ENCODE measurements at places on chromosomes 11 and 22.

DNA sequence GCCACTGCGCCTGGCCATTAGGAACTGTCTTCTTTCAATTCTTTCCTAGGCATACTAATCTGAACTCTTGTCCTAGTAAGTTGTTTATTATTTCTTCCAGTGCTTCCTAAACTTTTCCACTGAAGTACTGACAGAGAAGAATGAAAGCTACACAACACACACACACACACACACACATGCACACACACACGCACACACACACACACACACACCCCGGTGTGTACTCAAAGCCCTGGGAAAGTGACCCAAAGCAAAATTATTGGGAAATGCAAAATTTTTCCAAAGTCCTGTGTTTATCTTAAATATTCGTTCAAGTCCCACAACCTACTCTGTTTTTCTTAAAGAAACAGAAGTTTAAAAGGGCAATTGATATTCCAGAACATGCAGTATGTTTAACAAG lies 19.4 kb upstream of the SIK2 start:
- DNase-seq: no peak

DNA sequence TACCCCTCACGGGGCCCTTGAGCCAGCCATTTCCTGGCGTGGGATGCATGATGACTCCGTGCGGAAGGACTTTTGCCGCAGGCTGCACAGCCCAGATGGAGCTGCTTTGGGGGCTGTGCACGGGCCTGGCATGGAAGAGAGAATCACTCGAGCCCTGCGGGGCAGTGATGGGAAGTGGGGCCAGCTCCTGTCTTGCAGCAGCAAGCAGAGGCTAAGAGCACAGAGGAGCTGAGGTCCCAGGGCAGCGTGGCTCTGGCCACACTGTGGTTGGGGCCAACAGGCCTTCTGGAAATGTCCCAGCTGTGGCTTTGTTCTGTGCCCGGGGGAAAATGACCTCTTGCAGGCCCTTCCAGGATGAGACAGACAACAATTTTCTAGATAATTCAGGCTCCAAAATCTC lies 92.7 kb upstream of the TIMP3 start:
- DNase-seq: no peak

DNA sequence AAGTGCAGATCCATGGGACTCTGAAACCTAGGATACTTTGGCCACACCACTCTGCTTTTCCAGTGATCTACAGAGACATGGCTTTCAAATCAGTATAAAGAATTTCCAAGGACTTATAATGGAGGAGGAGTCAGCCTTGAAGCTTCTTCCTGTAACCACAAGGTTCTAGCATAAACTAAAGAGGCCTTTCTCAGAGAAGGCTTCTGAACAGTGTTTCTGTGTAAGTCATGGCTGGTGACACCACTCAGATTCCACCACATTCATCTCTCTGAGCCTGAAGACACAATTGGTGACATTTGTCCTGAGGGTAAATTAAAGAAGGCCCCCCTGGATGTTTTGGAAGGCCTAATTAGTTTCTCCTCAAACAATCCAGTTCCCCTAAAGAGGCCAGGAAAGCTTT lies 29.0 kb upstream of the ADORA2A start:
- no peak for DNase-seq

DNA sequence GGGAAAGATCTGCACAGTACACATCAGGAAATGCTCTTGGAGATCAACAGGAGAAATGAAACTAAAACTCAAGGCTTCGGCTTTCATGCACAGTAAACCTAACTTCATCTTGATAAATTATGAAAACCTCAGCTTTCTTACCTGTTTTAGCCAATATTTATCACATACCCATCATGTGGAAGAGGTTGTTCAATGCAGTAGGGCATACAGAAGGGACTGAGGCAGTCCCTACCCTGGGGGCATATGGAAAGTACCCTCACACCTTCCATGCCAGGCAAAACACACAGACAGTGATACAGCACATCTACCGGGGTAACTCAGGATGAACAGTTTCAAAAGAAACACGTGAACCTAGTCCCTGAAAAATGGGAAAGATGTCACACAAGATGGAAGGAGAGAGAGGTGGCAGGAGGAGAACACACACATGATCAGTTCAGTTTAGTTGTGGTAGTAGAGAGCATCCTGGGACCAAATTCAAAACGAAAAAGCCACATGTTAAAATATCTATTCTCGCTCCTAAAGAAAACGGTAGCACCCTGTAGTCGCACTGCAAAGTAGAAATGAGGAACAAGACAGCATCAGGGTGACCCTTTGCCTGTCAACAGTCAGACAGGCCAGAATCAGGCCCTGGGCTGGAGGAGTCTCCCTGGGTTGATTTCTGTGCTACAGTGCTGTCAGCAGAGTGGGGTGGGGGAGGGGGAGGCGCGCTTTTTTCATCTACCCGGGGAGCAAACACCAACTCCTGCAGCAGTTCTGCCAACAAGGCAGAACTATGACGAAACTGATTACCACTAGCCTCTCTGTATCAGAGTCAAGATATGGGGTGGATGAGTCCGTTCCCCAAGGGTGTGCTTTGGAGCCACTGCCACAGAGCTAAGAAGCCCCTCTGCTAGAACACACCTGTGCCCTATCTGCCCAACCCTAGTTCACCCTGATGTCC lies 1.3 kb downstream of the HIRA start:
- DNase-seq: no peak

GRCh38 chr11:132358573-132358953 lies 988.1 kb downstream of the NTM start:
- no peak for DNase-seq

DNA sequence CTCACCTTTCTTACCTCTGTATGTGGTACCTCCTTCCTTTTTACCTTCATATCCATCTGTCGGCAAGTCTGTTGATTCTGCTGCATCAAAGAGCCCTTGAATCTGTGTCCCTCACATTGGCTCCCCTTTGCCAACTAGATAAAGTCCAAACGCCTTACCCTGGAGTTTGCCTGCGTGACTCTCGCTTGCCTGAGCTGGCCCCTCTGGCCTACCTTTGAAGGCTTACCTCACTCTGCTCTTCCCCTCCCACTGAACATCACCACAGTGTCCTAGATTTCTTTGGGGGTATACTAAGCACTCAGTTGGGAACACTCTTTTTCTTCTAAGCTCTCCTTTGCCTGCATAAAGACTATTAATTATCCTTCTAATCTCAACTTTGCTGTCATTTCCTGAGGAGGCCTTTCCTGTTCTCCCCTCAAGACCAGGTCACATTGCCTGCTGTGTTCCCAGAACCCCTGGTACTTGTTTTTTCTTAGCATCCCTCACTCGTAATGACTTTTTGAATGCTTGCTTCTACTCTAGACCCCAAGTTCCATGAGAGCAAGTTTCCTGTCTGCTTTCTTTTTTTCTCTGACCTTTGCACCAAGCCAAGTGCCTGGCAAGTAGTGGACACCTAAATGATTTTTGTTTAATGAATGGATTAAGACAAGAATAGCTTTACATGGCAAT lies 67.8 kb upstream of the ADORA2A start:
- DNase-seq: peak; percentile 68

- no peak for DNase-seq
Measured at GRCh38 chr11:3164138-3164551, 965 bp downstream of the OSBPL5 start.

DNA sequence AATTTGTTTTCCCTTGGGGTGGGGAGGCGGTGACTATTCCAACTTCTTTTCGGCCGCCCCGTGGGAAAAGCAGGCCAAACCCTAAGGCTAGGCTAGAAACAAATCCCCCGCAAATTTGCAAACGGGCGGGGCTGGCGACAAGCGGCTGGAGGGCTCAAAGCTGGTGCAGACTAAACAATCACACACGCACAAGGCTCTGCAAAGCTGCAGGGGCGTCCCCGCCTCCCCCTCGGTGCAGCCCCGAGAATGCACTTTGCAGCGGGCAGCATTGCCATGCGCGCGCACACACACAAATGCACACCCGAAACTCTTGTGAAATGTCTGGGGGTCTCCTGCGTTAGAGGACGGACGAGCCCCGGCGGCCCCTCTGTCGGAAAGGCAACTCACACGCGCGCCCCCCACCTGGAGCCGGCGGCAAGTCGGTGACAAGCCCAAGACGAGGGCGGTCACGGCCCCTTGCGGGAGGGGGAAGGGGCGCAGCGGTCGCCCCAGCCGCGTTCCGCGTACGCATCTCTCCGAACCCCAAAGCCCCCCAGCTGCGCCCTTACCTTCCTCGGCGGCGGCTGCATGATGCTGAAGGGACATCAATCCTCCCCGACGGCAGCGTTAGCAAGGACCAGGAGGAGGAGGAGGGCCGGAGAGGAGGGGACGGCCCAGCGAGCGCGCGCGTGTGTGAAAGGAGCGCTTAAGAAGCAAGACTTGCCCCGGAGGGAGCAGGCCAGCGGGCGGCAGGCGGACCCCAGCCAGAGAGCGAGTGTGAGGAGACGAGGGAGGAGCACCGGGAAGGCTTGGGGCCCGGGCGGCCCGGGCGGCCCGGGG lies 600 bp downstream of the FCHSD2 start:
- DNase-seq: no peak

- no peak for DNase-seq
Measured at GRCh38 chr11:107708792-107709191, 3.1 kb downstream of the SLN start.

DNA sequence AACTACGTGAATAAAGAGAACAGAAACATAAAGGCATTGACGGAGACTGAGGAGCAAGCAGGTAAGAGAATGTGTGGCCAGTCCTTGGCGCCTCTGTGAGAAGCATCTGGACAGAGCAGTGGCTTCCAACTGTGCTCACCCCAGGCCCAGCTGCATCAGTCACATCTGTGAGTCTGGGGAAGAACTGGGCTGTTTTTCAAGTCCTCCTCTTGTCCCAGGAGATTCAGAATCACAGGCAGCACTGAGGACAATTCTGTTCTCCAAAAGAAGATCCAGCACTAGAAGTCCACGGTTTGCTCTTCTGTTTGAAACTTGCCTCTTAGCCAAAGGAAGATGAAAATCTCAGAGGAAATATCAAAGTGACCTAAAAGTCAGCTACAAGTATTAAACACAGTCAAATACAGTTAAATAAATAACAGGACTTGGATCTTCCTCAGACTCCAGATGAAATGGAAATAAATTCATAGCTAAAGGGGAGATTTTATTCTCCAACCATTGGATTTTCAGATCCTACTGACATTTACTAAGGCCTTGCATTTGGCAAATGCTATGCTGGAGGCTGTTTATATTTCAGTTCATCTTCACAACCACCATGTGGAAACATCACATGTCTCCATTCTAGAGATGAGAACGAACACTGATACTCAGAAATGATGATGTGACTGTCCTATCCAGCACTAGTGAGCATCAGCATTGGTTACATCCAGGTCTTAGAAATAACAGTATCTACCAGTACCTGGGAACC lies 14.1 kb downstream of the FAM181B start:
- DNase-seq: no peak

DNA sequence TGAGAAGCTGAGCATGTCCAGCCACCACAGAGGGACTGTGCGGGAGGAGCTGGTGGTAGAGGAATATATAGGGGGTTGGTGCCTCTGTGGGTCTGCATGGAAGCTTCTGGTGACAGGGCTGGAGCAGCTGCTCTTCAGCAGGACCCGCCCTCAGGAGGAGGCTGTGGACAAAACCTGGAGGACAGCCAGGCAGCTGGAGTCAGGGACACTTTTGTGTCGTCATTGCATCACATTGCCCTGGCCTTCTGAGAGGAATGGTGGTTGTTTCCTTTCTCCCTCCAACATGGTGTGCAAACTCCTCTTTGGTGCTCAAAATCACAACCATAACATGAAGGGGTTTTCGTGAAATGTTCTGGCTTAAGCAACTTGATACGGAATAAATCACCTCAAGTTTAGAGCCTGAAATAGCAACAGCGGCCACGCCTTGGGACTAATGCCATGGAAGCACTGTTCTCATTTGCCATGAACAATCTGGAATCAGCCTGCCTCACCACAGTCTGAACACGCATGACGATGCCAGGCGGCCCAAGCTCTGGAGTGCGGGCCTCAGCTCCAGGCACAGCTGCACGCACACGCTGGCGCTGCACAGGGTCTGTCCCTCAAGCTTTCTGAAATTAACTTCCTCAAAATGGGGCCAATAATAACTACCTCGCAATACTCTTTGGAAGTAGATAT lies 17.1 kb upstream of the CSRP3 start:
- DNase-seq: no peak

GRCh38 chr22:46454504-46455269 lies 82.7 kb downstream of the CELSR1 start:
- DNase-seq: no peak

DNA sequence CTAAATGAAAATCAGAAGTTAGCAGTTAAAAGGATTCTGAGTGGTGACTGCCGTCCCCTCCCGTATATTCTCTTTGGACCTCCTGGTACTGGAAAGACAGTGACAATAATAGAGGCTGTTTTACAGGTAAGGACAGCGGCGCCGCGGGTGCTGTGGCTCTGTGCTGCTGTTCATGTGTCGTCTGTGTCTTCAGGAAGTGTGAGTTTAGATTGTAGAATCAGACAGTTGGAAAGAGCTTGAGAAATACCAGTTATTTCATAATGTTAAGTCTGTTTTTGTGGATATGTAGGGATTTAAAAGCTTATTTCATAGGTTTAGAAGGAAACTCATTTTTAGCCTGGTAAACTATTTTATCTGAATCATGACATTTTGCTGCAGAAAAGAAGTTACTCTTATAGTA lies 27.4 kb upstream of the PANX2 start:
- DNase-seq: no peak

DNA sequence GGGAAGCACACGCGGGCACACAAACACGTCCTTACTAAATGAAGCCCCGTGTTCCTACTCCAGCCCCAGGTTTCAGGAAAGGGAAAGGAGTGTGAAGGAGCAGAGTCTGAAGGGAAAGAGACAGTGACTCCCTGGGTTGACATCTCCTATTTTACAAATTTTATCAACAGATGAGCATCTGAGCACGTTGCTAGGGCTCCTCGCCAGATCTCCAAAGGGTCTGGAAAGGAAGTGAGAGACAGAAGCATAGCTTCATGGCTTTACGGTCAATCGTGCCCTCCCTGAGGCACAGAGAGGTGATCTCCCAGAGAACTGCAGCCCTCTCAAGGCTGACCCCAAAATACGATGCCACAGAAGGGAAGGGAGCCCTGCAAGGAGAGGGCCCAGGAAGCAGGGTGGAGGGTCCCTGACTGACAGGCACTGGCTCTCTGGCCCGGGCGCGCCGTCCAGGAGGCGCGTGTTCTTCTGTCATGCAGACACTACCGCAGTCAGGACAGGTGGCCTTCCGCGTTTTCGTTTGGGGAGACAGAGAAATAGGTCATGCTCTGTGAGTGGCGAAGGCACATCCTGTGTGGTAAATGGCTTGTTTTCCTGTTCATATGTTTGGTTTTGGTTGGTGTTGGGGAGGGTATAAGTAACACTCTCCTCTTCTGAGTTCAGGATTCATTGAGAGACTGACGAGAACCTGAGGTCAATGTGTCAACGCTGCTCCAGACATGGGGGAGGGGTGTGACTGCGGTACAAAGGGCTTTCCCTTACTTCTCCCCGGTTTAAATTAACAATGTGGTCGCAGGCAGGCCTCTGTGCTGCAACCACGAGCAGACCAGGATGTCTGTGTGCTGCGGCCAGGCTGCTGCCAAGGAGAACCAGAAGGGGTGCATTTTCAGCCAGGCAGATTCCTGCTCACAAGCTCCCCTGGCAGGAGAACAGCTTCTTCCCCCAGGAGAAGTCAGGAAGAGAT lies 813.3 kb downstream of the OPCML start:
- no peak for DNase-seq

DNA sequence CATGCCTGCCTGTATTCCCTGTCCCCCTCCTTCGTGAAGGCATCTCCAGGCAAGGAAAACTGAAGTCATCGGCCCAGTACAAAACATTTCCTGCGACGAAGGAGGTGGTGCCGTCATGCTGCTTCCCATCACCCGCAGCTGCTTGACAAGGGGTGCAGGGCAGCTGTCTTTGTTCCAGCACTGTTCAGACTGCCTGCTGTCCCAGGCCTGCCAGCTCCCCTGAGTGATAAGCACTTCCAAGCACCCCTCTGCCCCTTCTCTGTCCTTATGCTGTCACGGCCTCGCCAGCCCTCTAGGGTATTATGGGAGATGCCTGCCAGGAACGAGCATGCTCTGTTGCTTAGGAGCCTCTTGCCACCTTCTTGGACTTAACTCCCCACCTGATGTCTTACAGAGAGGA lies 37.1 kb upstream of the BSX start:
- DNase-seq: no peak
